ENCODE measurements at places on chromosomes 7 and 10.

DNA sequence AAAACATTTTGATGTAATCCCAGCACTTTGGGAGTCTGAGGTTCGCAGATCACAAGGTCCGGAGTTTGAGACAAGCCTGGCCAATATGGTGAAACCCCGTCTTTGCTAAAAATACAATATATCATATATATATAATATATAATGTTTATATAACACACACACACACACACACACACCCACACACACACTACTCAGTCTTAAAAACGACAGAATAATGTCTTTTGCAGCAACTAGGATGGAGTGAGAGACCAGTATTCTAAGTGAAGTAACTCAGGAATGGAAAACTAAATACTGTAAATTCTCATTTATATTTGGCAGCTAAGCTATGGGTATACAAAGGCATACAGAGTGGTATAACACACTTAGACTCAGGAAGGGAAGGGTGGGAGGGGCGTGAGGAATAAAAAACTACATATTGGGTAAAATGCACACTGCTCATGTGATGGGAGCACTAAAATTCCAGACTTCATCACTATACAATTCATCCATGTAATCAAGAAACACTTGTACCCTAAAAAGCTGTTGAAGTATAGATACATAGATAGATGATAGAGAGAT is 231.2 kb upstream of the SEMA3A start:
- no peak for DNase-seq

DNA sequence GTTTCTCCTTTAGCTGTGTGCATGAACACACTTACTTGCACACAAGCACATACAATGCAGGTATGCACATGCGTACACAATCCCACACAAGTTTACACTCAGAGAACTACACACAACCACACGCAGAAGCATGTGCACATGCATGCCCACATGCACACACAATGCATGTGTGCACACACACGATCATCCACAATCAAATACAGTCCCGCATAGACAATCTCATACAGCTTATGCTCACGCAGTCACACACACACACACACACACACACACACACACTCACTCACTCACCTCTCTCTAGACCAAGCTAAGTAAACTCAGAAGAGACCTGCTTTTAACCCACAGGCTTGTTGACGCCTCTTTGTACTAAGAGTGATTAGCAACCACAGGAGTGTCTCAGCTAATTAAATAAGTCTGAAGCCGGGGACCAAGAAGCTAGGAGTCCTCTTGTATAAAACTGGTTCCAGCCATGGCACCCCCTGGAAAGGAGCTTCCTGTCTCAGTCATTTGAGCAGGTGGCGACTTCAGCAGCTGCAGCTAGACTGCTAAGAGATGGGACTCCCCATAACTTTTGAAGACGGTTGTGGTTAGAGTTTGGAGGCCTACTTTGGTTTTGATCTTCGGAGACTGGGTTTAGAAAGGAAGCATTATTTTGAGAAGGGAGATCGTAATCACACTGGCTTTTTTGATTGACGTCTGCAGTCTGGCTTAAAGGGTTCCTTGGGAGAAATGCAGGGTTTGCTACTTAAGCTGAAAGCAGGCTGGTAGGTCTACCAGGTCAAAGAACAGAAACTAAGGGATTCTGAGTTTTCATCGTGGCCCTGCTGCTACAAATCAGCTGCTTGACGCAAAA is 82.3 kb upstream of the ADRB1 start:
- DNase-seq: peak; percentile 49

DNA sequence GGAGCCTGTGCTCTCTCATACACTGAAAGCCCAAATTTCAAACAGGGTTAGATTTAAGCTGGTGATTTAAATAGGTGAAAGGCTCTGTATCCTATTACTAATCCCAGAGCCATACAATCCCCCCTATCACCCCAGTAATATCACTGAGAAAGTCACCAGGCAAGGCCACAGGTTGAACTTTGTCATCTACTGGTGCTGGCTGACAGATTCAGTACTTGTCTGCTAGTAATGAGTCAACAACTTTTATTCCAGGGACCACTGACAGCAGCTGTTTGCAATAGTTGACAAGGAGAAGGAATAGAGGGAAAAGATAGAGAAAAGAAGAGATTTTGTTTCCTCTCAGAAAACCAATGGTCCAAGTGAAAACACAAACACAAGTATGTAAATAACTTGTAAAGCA is 10.4 kb downstream of the ASB15 start:
- DNase-seq: no peak

DNA sequence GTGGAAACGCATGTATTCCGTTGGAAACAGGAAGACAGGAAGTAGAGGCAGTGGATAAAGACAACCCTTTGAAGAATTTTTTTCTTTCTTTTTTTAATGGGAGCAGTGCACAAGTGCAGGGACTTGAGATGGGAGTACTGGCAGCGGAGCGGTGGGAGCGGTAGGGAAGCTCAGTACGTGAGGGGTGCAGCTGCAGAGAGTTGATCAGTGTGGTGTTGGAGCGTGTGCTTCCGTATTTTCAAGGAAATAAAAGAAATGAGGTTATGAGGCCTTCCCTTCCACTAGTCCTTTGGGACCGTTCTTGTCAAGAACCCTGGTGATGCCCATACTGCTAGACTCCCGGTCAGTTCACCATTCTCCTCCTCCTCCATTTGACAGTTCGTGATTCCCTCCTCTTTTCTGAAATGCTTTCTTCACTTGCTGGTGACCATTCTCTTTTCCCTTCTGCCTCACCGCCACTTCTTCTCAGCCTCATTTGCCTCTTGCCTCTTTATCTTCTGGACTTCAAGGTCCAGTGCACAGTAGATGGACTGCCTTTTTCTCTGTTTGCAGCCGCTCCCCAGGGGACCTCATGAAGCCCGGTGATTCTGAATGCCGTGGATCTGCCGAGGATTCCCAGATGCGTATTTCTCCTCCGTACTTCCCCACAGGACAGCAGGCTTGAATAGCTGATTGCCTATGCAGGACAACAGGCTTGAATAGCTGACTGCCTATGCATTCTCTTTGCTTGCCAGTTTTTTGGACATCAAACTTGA is 39.1 kb upstream of the TMEM236 start:
- no peak for DNase-seq
